ENCODE measurements at places on chromosomes 16 and 17.

DNA sequence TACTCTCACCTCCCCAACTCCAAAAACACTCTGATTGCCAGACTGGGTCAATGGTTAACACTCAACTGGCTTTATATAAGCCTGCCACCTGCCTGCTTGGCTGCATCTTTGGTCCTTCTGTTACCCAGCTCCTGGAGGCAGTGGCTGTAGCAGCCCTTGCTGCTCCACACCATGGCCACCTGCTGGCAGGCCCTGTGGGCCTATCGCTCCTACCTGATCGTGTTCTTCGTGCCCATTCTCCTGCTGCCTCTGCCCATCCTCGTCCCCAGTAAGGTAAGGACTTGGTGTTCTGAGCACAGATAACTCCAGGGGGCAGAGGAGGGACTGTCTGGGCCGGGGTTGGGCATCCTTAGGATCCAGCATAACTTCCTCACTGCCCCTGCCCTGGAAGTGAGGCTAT is at the start of gene SLC13A2:
Gene SLC13A2, plus strand, starts transcription at position 103 of the 400 bp plus-strand sequence. Its CDS starts 69 bp downstream, at position 172.
- DNase-seq: no peak

GRCh38 chr17:10894220-10894619 is 56.3 kb upstream of the PIRT start:
- DNase-seq: no peak

GRCh38 chr16:49588729-49589384 is 215.3 kb downstream of the C16orf78 start:
- DNase-seq: no peak

DNA sequence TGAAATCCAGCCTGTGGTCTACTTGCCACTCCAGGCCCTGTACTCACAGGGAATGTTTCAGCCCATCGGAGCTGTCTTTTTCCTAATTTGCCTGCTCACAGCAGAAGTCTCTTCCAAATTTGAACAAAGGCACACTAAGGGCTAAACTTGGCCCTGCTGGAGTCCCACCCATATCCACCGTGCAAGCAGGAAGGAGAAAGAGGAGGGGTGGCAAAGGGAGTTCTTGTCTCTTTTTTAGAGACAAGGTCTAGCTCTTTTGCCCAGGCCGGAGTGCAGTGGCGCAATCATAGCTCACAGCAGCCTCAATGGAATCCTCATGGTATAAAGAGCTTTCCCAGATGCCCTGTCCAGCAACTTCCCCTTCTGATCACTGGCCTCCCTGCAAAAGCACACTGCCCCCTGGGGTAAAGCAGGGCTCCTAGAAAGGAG is 2.7 kb upstream of the PRM1 start:
- no peak for DNase-seq

DNA sequence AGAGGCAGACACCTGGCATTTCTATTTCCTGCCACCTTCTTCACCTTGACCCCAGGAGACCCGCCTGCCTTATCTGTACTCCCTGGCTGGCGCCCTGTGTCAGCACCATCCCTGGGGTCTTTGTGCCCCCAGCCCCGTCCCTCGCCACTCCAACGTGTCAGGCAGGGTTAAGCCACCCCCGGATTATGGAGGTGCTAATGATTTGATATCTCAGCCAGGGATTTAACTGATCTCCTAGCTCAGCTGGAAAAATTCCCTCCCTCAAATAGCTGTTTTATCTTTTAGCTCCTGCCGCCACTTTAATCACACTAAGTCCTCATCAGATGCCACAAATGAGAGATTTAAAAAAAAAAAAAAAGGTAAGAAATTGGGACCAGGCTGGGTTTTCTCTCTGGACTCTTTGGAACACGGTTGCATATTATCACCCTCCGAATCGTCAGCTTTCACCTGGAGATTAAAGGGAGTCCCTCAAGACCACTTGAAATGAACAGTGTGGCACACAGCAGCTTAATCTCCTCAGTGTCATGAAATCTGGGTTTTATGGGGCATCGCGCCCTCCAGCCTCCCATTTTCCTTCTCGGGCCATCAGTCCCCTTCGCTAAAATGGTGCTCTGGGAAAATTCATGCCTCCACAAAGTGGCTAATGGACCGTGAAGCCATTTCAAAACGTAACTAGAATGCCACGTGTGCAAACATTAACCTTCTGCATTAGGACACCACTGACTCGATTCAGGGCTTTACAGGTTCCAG is 26.2 kb upstream of the WFDC1 start:
- DNase-seq: no peak

- DNase-seq: no peak
These were observed 4.8 kb upstream of the THUMPD1 start for GRCh38 chr16:20746461-20746860.

GRCh38 chr16:49498666-49499413 is 125.2 kb downstream of the C16orf78 start:
- no peak for DNase-seq

- no peak for DNase-seq
These were observed 4.0 kb downstream of the MYBBP1A start for GRCh38 chr17:4551141-4551540.

GRCh38 chr16:85698935-85699558 is 10.3 kb upstream of the GINS2 start:
- DNase-seq: no peak
